ENCODE measurements at places on chromosomes 7 and 10.

- no peak for DNase-seq
Measured at GRCh38 chr10:97684866-97685394, 2.1 kb downstream of the AVPI1 start.

GRCh38 chr7:50138101-50138500 is 45.1 kb upstream of the ZPBP start:
- DNase-seq = no peak

GRCh38 chr10:2990764-2991163 is 76.6 kb upstream of the PFKP start:
- no peak for DNase-seq

GRCh38 chr7:93062599-93062998 is 55.2 kb downstream of the SAMD9 start:
- DNase-seq = no peak

DNA sequence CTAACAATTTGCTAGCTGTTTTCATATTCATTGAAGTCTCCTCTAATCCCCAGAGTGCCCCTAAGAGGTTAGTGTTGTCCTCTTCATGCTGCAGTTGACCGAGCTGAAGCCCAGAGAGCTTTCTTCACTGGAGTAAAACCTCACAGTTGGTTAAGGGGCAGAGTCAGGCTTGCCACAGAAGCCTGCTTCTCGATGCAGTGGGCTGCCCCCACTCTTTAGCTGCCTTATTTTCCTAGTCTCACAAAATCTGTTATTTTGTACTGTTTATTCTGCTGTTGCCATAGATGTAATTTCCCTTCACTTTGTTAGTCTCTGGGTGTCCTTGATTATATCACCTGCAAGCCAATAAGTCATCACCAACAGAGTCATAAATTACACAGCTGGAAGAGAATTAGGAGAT is 56.3 kb upstream of the ZPBP start:
- DNase-seq = no peak

DNA sequence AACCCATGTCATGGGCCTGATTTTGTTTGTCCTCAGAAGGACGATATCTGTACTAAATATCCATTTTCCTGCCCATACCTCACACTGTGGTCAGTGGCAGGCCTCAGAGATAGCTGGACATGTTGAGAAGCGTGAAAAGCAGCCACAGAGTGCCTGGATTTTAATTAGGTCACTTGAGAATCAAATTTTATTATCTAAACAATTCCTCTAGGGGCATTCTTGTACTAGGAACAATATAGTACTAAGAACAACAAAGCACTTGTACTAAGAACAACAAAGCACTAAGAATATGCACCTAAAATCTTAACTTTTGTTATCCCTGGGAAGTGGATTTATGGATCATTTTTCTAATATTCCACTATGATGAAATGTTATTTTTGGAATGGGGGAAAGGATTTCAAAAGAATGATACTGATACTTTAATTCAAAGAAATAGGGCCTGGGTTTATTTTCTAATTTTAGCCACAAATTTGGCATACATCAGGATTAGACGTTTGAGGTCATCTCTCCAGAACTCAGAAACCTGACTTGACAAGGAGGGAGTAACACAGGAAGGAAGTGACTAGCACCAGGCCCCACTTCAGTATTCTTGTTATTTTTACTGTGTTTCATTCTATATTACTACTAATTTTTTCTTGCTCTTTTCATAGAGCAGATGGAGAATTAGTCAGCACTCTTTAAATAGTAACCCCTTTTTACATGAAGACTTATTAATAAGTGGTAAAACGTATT is 112.2 kb downstream of the EXOC4 start:
- no peak for DNase-seq

DNA sequence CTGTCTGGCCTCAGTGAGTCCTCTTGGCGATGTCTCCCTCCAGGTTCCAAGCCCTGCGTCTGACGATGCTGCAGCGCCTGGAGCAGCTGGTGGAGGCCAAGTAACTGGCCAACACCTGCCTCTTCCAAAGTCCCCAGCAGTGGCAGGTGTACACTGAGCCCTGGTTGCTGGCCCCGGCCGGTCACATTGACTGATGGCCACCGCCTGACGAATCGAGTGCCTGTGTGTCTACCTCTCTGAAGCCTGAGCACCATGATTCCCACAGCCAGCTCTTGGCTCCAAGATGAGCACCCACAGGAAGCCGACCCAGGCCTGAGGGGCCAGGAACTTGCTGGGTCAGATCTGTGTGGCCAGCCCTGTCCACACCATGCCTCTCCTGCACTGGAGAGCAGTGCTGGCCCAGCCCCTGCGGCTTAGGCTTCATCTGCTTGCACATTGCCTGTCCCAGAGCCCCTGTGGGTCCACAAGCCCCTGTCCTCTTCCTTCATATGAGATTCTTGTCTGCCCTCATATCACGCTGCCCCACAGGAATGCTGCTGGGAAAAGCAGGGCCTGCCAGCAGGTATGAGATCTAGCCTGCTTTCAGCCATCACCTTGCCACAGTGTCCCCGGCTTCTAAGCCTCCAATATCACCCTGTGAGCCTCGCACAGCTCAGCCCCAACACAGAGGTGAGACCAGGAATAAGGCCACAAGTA is 7.3 kb upstream of the ZNF22 start:
- DNase-seq = no peak

DNA sequence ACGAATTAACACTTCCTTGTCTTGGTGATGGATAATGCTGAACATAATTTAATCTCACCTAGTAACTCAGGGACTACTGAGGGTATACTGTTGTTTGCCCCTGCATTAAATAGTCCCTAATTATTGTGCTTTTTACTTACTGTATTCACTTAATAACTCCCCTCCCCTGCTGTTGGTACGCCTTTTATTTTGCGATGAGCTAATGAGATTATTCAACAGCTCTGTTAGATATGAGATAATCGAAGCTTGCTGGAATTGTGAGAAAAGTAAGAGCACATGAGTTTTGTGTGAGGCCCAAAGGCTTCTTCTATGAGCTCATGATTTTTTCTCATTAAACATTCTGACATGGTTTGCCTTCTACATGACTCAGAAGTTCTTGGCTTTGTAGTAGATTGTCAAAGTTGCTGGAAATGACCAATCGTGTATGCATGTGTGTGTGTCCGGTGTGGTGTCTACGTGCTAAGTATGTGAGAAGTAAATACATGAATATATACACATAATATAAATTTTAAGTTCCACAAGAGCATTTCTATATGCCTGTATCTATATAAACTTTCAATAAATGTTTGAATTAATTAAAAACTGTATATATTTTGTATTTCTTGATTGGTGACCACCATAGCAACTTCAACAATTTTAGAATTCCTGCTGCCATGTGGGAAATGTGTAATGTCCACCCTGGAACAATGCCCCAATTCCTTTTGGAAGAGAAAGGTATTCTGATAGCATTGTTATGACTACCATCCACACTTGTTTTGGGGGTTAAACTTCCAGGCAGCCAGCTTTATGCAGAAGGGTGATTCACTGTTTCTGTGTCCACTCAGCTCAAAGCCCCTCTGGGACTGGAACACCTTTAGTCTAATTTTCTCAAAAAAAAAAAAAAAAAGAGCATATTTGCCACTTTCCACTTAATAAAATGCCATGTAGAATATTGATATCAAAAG is 106.2 kb downstream of the SAMD9 start:
- DNase-seq = no peak

DNA sequence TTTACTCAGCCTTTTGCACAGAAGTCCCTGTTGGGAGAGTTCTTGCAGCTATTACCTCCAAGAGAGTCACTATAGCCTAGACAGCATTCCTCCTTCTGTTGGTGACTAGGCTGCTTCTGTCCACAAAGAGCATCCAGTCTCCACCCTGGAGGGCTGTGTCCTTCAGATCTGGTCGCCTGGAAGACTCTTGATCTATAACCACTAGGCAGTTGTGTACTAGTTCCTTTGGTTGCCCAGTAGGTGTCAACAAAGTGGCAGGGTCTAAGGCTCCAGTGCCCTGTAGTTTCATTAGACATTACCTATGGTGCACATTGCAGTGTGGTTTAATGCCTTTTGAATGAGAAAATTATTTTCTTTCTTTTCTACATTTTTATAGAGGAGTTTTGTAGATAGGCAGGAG is 11.3 kb upstream of the AKR1C2 start:
- DNase-seq = no peak

GRCh38 chr10:7704071-7705016 is 1.2 kb downstream of the ITIH2 start:
- DNase-seq = no peak

- no peak for DNase-seq
Measured at GRCh38 chr10:35911954-35912353, 269.9 kb upstream of the FZD8 start.

DNA sequence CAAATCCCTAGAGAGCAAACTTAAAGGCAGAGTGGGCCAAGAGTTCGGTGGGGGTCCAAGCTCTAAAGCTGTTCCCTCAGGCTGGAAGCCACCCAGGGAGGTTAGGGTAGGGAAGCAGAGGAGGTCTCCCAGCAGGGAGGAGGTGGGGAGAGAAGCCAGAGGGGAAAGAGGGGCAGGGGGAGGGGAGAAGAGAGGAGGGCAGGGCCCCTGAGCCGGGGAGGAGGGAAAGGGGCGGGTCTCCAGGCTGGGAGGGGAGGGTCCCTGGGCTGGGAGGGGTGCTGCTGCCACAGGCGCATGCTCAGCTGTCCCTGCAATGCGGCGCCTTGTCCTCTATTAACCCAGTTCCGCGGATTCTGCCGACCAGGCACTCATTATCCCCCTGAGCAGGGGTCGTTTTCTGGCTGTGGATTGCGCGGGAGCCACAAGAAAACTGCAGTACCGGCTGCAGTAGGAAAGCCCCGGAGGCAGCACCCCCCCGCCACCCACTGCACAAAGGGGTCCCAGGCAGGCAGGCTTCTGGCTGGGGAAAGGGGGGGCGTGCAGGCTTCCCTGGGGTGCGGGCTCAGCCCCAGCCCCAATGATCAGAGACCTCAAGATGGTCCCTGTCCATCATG is 49.3 kb downstream of the CAMK2B start:
- DNase-seq = no peak

GRCh38 chr10:44950326-44951225 is 9.0 kb upstream of the RASSF4 start:
- no peak for DNase-seq

DNA sequence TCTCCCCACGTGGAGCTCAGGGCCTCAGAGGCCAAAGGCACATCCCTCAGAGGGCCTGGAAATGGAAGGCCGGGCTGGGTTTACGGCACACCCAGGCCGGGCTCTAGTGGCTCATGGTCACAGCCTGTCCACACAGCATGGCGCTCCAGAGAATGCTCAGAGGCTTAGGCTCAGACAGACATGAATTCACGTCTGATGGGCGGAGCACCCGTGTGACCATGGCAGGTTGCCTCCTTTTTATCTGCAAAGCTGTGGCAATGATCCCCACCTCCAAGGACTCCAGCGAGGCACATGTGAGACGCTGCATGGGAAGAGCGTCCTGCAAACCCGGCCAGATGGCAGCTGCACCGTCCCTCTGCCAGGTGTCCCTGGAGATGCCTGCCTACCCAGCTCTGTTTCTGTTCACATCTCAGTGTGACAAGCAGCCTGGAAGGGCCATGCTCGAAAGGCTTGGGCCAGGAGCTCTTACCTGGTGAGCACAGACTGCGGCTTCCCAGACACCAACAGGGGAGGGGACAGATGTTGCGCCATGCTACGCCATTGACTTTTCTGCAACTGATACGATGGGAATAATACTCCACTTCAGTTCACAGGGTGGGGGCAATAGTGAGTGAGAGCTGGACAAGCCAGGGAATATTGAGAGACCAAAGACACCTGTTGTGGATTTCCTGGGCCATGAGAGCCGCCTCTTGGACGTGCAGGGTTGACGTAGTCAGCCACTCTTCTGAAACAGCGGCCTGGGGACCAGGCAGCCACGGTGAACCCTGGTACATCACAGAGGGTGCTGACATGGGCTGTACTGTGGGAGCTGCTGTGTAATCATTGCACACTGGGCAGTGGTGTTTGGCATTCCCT is 34.4 kb upstream of the FAM20C start:
- DNase-seq = no peak

DNA sequence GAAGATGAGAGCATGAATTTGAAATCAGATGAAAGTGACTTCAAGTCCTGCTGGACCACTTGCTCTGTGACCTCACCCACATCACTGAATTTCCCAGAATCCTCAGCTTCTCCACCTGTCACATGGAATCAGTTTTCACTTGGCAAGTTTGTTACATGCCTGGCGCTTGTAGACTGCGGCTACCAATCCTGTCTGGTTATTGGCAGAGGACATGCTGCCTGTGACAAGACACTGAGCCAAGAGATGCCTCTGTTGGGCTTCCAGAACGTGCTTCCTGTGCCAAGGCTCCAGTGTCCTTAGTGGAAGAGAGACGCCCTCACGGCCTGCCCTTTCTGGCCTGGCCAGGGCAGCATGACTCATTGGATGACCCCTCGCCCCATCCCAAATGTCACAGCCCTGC is 4.4 kb upstream of the MYL10 start:
- DNase-seq = no peak

DNA sequence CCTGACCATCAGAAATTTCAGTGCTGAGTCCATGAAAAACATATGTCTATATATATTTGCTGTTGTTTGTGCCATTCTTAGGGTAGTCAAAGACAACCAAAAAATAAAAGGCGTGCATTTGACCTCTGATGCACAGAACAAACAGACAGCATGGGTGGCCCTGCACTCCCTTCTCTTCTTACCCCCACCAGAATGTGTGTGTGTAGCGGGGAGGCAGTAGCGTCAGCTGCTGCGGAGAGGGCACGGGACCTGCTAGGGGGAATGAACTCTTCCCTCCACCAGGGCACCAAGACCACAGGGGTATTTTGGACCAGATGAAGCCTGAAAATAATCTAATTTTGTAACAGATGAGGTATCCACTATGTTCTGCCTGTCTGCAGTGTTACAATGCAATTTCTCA is 277.7 kb upstream of the ZNF32 start:
- no peak for DNase-seq

GRCh38 chr7:48847917-48848316 is 76.4 kb upstream of the CDC14C start:
- DNase-seq = no peak

- no peak for DNase-seq
Measured at GRCh38 chr7:1555046-1555812, 776 bp downstream of the TMEM184A start.

DNA sequence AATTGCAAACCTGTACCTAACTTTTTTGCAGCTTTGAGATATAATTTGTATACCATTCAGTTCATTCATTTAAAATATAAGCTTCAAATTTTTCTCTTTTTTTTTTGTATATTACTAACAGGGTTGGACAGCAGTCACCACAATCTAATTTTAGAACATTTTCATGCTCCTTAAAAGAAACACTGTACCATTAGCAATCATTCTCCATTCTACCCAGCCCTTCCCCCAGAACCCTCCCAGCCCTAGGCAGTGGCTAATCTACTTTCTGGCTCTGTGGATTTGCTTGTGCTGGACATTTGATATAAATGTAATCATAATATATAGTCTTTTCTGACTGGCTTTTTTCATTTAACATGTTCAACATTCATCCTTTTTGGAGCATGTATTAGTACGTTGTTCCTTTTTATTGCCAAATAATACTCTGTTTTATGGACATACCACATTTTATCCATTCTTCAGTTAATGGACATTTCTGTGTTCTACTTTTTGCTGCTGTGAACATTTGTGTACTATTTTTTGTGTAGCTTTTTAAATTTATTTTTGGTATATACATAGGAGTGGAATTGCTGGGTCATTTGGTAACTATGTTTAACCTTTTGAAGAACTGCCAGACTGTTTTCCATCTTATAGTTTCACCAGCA is 40.9 kb upstream of the ST7 start:
- DNase-seq = no peak
